Right ventricle myocardium superior (tissue), 1 donor: ENCODE measurements at places on chromosomes 16 and 17.
A peak's percentile ranks its signal among the peaks of the same experiment; 100 is the strongest.

GRCh38 chr16:19835968-19836421, 48.7 kb downstream of the GPRC5B start:
- DNase-seq, result no peak

DNA sequence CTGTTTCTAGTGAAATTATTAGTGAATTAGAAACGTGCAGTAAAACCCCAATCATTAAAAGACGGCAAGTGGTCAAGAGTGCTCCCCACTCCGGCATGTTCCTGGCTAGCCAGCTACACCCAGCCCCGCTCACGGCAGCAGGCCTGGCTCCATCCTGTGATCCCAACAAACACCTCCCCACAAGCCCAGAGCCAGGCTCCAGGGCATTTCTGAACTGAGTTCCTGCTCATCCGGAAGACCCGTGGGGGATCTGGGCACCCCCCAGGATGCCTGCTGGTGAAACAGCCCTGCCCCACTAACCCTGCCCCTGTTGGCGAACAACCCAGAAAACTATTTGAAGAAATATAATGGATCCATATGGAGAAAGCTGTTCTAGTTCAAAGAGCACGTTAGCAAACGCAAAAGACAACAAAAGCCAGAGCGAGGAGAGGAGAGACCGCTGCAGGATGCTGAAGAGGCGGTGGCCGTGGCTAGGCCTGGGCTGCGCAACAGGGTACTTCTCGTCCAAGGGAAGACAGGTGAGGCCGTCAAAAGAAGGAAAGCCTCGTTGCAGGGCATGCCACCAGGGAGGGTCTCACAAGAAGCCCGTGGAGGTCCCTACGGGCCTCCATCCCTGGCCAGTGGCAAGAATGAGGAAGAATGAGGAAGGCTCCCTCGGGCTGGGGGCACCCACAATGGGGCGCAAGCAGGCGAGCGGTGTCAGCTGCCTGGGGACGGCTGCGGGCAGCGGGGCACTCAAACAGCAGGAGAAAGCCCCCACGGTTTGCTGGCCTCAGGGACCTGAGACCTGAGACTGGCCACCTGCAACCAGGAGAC, 19.2 kb downstream of the SLC16A3 start:
- DNase-seq, result peak; percentile 41

DNA sequence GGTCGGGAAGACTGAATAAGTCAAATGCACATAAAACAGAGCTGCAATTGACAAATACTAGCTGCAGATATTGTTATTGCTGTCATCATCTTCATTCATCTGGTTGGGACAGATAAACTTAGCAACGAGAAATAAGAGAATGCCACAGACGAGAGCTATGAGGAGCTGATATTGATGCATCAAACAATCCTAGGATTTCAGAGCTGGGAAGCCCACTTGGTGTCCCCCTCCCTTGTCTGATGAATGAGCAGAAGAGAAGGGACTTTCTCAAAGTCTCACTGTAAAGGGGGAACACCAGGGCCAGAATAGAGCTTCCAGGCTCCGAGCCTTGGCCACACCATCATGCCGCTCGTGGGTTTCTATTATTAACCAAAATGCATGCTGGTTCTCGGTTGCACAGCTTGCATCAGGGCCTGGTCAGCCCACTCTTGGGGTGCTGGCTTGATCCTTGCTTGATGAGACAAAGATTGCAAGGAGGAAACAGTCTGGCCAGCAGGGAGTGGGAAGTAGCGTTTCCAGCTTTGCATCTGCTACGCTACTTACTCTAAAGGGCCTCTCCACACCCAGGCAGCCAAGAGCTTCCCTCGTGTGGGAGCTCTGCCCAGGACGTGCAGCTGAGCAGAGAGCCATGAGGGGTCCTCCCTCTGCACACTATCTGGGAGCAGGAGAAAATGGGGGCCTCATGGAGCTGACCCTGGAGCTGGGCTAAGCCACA, 28.4 kb upstream of the EMP2 start:
- DNase-seq, result peak; percentile 49

GRCh38 chr17:48455791-48456190, 25.8 kb upstream of the SKAP1 start:
- DNase-seq, result no peak

DNA sequence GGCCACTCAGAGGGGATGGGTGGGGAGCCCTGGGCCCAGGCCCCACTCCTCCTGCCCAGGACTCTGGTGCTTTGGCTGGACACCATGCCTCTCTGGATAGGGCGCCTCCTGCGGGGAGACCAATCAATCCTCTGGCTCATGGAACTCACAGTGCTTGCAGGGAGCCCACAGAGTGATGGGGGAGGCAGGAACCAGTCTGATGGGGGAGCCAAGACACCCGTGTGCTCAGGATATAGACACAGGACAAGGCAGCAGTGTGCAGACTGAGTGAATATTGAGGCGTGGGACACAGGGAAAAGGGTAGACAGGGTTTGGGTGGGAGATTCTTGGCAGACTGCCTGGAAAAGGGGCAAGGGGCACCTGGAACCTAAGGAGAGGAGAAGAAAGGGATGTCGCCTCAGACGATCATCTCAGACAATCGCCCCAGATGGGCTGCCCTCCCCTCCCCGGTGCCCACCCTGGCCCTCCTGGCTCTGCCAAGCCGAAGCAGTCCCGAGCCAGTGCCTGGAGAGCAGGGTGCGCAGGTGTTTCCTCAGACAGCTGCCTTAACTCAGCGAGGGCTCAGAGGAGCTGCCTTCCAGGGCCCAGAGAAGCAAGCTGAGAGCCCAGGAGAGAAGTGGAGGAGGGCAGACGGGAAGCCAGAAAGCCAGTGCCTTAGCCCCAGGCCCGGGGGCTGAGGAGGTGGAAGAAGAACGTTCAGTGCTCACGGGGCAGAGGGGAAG, 37.4 kb upstream of the DLX4 start:
- DNase-seq, result no peak
